PC-9 (cell line): ENCODE measurements at places on chromosomes 13 and 19.
A peak's percentile ranks its signal among the peaks of the same experiment; 100 is the strongest.

GRCh38 chr19:28044477-28044876, 1168.5 kb downstream of the UQCRFS1 start:
- no peaks in the 10 kb centered on the region; the same call in 1 of the 2 replicates for H3K27me3 ChIP-seq
- H3K27ac ChIP-seq = no peak overlapping the region
- H3K4me1 ChIP-seq = no peaks in the 10 kb centered on the region
- H3K4me3 ChIP-seq = no peak overlapping the region

- H3K27ac ChIP-seq = no peak overlapping the region
- no peaks in the 10 kb centered on the region for H3K4me1 ChIP-seq
- DNase-seq = no peak
- no peak overlapping the region for H3K4me3 ChIP-seq
Measured at GRCh38 chr19:38183251-38183897, 40.6 kb downstream of the DPF1 start.

DNA sequence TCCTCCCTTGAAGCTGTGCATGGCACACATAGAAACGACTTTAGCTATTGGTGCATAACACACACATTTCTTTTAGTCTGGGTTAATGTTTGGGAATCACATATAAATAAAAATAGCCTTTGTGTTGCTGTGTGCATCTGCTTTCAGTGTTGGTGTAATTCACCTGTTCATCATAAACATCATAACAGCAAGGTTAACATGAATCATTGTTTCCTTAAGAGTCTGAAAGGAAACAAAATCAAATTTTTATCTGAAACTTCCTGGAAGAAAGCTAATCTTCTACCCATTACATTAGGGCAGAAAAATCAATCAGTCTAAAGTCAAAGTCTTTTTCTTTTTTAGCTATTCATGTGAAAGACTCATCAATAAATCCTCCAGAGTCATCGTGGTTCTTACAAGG, 35.0 kb upstream of the TNFSF11 start:
- H3K27me3 ChIP-seq = no peaks in the 10 kb centered on the region
- no peak overlapping the region for H3K27ac ChIP-seq
- no peak overlapping the region for H3K4me3 ChIP-seq

GRCh38 chr13:104327211-104327610, 1261.0 kb upstream of the SLC10A2 start:
- H3K27me3 ChIP-seq = no peaks in the 10 kb centered on the region
- no peak overlapping the region for H3K4me3 ChIP-seq
- H3K27ac ChIP-seq = no peak overlapping the region

GRCh38 chr13:113836768-113837559, 26.9 kb downstream of the GAS6 start:
- peaks cover 41% of the 10 kb centered on the region for H3K4me1 ChIP-seq
- no peaks in the 10 kb centered on the region for H3K36me3 ChIP-seq
- no peaks in the 10 kb centered on the region for H3K27me3 ChIP-seq
- H3K4me3 ChIP-seq = no peak overlapping the region
- DNase-seq = peak; percentile 77
- H3K27ac ChIP-seq = no peak overlapping the region

DNA sequence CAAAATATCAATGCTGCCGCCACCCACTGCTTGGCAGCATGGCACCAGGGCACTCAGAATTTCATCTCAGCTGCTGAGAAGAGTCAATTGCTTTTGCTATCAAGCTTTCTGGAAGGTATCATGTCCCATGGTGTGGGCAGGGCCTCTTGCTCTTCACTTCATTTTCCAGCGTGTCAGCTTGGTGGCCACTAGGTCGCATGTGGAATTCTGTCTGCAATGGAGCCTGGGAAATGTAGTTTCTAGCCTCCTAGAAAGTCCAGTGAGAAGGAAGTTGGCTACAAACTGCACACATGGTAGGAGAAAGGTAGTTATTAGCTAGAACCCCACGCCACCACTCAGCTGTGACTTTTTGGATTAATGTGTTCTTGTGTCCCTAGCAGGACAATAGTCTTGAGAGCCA, 105.3 kb downstream of the MYO16 start:
- no peaks in the 10 kb centered on the region for H3K27me3 ChIP-seq
- DNase-seq = no peak
- H3K36me3 ChIP-seq = no peaks in the 10 kb centered on the region
- H3K4me1 ChIP-seq = no peaks in the 10 kb centered on the region
- H3K27ac ChIP-seq = no peak overlapping the region

DNA sequence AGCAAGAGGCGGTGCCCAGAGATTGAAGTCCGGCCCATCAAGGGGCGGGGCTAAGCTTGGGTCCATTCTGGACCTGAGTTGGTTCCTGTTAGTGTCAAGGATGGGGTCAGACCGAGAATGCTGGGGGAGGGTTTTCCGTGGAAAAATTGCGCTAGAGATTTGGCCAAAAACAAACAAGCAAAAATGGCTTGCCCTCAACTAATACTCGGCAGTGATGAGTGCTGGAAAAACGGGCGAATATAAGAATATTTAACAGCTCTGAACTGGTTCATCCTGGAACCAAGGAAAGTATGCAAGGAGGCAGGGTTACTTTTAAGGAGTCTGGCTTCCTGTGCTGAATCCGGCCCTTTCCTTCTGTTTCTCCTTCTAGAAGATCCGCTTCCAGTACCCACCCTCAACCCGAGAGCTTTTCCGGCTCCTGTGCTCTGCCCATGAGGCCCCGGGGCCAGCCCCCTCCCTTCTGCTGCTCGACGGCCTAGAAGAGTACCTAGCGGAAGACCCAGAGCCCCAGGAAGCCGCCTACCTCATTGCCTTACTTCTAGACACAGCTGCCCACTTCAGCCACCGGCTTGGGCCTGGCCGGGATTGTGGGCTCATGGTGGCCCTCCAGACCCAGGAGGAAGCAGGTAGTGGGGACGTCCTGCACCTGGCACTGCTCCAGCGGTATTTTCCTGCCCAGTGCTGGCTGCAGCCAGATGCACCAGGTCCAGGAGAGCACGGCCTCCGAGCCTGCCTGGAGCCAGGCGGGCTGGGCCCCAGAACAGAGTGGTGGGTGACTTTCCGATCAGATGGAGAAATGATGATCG, 880 bp downstream of the SWSAP1 start:
- peak overlapping the region; percentile 37 for H3K27ac ChIP-seq
- H3K36me3 ChIP-seq = no peaks in the 10 kb centered on the region
- peaks cover 51% of the 10 kb centered on the region for H3K4me1 ChIP-seq
- no peak for DNase-seq
- H3K4me3 ChIP-seq = peak overlapping the region; percentile 62

DNA sequence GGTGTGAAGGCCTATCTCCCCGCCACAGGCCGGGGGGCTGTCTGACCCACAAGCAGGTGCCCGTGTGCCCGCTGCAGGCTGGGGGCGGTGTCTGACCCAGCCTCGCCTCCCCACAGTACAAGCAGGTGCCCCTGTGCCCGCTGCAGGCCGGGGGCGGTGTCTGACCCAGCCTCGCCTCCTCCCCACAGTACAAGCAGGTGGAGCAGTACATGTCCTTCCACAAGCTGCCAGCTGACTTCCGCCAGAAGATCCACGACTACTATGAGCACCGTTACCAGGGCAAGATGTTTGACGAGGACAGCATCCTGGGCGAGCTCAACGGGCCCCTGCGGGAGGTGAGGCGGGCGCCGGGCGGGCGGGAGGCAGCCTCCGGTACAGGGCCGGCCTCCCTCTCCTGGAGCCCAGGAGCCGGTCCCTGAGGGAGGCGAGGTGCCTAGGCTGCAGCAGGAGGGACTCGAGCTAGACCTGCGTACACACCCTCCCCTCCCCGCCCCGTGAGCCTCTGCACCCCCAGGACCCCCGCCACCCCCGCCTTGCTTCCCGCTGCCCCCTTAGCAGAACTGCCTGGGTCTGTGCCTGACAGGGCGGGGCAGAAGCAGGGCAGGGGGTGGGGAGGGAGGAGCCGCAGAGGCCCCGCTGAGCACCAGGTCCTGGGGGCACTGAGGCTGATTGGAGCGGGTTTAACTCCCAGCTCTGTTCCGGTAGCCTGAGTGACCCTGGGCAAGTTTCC, 20.6 kb downstream of the HCN2 start:
- H3K27me3 ChIP-seq = no peaks in the 10 kb centered on the region
- no peak for DNase-seq
- no peak overlapping the region for H3K4me3 ChIP-seq
- no peak overlapping the region for H3K27ac ChIP-seq

GRCh38 chr13:50923272-50923671, 13.7 kb downstream of the RNASEH2B start:
- no peaks in the 10 kb centered on the region for H3K27me3 ChIP-seq
- H3K4me1 ChIP-seq = no peaks in the 10 kb centered on the region
- no peak for DNase-seq
- no peak overlapping the region for H3K27ac ChIP-seq
- peaks cover 30% of the 10 kb centered on the region for H3K36me3 ChIP-seq

GRCh38 chr13:39602614-39603366, at the start of gene LHFPL6:
Gene LHFPL6 (minus strand): TSS chr13:39603193.
- peak within 1 kb of the TSS; percentile 70 for H3K4me3 ChIP-seq
- no peaks in the 10 kb centered on the region for H3K27me3 ChIP-seq
- peaks cover 6% of the 10 kb centered on the region; the same call in 1 of the 2 replicates for H3K4me1 ChIP-seq
- DNase-seq = peak; percentile 40
- H3K27ac ChIP-seq = no peak within 1 kb of the TSS
- no peaks in the 10 kb centered on the region for H3K36me3 ChIP-seq

- no peaks in the 10 kb centered on the region for H3K4me1 ChIP-seq
- H3K36me3 ChIP-seq = no peaks in the 10 kb centered on the region
- no peak overlapping the region for H3K27ac ChIP-seq
Measured at GRCh38 chr13:46903748-46904147, 6.9 kb upstream of the HTR2A start.

DNA sequence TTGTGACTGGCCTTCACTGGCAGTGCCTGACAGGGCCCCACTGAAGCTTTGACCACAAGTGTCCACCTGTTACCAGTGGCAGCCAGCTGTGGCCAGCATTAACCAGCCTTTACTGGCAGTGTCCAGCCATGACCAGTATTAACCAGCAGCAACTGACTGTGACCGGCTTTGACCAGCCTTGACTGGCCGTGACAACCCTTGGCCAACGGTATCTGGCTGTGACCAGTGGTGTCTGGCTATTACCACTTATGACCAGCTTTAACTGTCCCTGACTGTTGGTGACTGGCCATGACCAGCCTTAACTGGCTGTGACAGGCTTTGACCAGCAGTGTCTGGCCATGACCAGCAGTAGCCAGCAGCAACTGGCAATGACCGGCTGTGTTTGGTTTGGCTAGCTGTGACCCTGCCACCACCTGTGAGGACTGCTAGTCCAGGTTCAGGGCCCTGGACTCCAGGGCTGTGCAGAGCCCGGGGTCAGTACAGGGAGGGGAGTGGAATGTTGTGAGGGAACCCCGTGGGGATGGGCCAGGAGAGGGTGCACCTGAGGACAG, 32.2 kb downstream of the CKM start:
- H3K4me3 ChIP-seq = no peak overlapping the region
- H3K36me3 ChIP-seq = 0 out of 2 replicates have a peak, but pooled peaks cover 4% of the 10 kb centered on the region
- no peak for DNase-seq
- no peaks in the 10 kb centered on the region for H3K27me3 ChIP-seq
- no peak overlapping the region for H3K27ac ChIP-seq

- H3K27ac ChIP-seq = no peak overlapping the region
- H3K4me3 ChIP-seq = no peak overlapping the region
- H3K27me3 ChIP-seq = no peaks in the 10 kb centered on the region
- no peaks in the 10 kb centered on the region for H3K4me1 ChIP-seq
- H3K36me3 ChIP-seq = no peaks in the 10 kb centered on the region
Measured at GRCh38 chr19:6499052-6499790, 2.9 kb downstream of the TUBB4A start.

GRCh38 chr13:32504263-32504662, 34.3 kb downstream of the N4BP2L2 start:
- H3K27me3 ChIP-seq = no peaks in the 10 kb centered on the region
- DNase-seq = no peak
- H3K27ac ChIP-seq = no peak overlapping the region
- no peak overlapping the region for H3K4me3 ChIP-seq
- no peaks in the 10 kb centered on the region for H3K36me3 ChIP-seq
- no peaks in the 10 kb centered on the region for H3K4me1 ChIP-seq

GRCh38 chr13:65064967-65065366, 2165.2 kb downstream of the PCDH9 start:
- no peaks in the 10 kb centered on the region for H3K36me3 ChIP-seq
- no peaks in the 10 kb centered on the region for H3K27me3 ChIP-seq
- no peak overlapping the region for H3K4me3 ChIP-seq
- H3K27ac ChIP-seq = no peak overlapping the region

GRCh38 chr13:113736258-113736731, 22.7 kb upstream of the TMEM255B start:
- no peaks in the 10 kb centered on the region for H3K4me1 ChIP-seq
- H3K27me3 ChIP-seq = peaks cover 76% of the 10 kb centered on the region
- H3K36me3 ChIP-seq = no peaks in the 10 kb centered on the region

- H3K27me3 ChIP-seq = peaks cover 11% of the 10 kb centered on the region; the same call in 1 of the 2 replicates
- no peak overlapping the region for H3K27ac ChIP-seq
- H3K4me3 ChIP-seq = no peak overlapping the region
- DNase-seq = peak; percentile 52
Measured at GRCh38 chr19:584240-585001, 5.3 kb upstream of the HCN2 start.

GRCh38 chr13:31046711-31047279, 114.3 kb downstream of the TEX26 start:
- no peaks in the 10 kb centered on the region for H3K27me3 ChIP-seq
- H3K27ac ChIP-seq = peak overlapping the region; percentile 96
- DNase-seq = no peak
- peaks cover 25% of the 10 kb centered on the region for H3K4me1 ChIP-seq

- no peaks in the 10 kb centered on the region for H3K27me3 ChIP-seq
- H3K4me3 ChIP-seq = no peak overlapping the region
- no peak for DNase-seq
- H3K4me1 ChIP-seq = peaks cover 15% of the 10 kb centered on the region
- no peak overlapping the region for H3K27ac ChIP-seq
Measured at GRCh38 chr19:49210108-49210900, 52.7 kb downstream of the TRPM4 start.

- H3K36me3 ChIP-seq = no peaks in the 10 kb centered on the region
- H3K27me3 ChIP-seq = no peaks in the 10 kb centered on the region
- DNase-seq = no peak
Measured at GRCh38 chr13:71491010-71491409, 376.0 kb downstream of the DACH1 start.

DNA sequence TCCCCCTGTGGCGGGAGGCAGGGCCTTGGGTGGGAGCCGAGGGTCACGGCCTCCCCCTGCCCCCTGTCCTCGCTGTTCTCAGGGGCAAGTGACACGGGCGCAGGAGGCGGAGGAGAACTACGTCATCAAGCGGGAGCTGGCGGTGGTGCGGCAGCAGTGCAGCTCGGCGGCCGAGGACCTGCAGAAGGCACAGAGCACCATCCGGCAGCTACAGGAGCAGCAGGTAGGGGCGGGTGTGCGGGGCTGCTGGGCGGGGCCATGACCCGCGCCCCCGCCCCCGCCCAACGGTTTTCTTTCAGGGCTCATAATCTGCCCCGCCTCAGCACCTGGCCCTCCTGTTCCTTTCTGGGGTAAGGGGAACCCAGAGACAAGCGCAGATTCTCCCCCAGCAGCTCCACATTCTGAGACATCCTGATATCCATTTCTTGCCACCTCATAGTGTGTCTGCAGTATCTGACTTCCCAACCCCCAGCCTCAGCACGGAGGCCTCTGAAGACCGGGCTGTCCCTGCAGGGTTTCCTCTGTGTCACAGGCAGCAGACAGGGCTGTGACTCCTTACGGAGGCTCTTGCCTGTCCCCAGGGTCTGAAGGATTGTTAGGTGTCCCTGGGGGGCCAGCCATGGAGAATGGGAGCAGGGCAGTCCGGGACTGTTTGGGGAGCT, 15.9 kb downstream of the PRR36 start:
- H3K4me1 ChIP-seq = peaks cover 5% of the 10 kb centered on the region
- no peaks in the 10 kb centered on the region for H3K27me3 ChIP-seq
- H3K4me3 ChIP-seq = no peak overlapping the region
- no peak for DNase-seq
- no peaks in the 10 kb centered on the region for H3K36me3 ChIP-seq

- no peaks in the 10 kb centered on the region for H3K4me1 ChIP-seq
- H3K27ac ChIP-seq = no peak overlapping the region
- no peaks in the 10 kb centered on the region for H3K27me3 ChIP-seq
- no peak overlapping the region for H3K4me3 ChIP-seq
Measured at GRCh38 chr13:84237143-84237542, 354.9 kb upstream of the SLITRK1 start.
